AG04450 (cell line): ENCODE measurements at places on chromosomes 7 and 10. TPM values are rescaled to one million over a fixed set of nuclear protein-coding genes. Genes with fewer than 3 reads are reported as not detected.

- no peak for DNase-seq
Observed at GRCh38 chr7:29008590-29008989, 50.5 kb upstream of the TRIL start.

DNA sequence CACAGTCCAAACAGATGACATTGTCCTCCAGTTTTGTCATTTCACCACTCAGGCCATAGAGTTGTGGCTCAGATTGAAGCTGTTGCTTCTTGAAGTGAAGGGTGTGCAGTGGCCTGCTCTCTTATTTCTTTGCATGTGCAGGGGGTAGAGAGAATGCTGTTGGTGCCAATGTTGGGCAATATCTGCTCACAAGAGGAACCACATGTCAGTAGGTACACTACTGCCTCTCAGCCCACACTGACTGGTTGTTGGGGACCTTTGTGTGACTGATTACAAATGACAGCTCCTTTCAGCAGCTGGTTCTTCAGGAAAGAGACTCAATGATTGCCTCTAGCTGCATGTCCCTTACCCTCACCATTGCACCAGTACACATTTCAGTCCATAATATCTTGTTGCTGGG, 21.9 kb upstream of the SFTPA1 start:
- no peak for DNase-seq

GRCh38 chr7:150450491-150451001, at the start of gene GIMAP8:
GIMAP8 (plus strand) TSS chr7:150450630; CDS start chr7:150466699, 16,069 bp downstream.
- DNase-seq, result no peak

DNA sequence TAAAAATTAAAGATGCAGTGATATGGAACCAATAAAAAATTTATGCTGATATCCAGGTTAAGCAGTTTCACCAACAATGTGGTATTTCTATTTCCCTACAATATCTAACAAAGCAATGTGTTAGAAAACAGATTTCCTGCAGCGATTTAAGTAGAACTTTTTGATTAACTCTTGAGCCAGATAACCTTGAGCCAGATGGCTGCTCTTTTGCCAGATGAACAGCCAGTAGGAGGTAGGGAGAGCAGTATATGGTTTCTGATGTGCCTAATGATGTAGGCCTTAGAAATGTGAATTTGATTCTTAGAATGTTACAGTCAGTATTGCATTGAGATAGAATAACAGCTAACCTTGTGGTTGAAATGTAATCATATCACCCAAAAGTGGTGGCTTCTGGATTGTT, 31.1 kb downstream of the STAMBPL1 start:
- no peak for DNase-seq

Gene OR13A1
- not detected in 2 replicates for polyA plus RNA-seq

Gene AGBL3
- 0.32 and 0.38 TPM in 2 replicates for polyA plus RNA-seq

Gene CTAGE8
- polyA plus RNA-seq, result 0.16 TPM in 1 of 2 replicates, not detected in the other
